Activated CD4-positive, alpha-beta memory T cell treated with anti-CD3 and anti-CD28 coated beads, Interleukin-2, amount 10 ng/mL, durations not matched to agents 7 days and 5 days (primary cell): ENCODE measurements at places on chromosomes 3 and 15. TPM values are rescaled to one million over a fixed set of nuclear protein-coding genes. Genes with fewer than 3 reads are reported as not detected.

GRCh38 chr15:51619331-51620035 lies 3.1 kb downstream of the DMXL2 start:
- H3K36me3 ChIP-seq = no peaks in the 10 kb centered on the region
- no peak overlapping the region for H3K4me3 ChIP-seq
- H3K27ac ChIP-seq = no peak overlapping the region
- peaks cover 14% of the 10 kb centered on the region for H3K4me1 ChIP-seq
- DNase-seq = no peak
- peaks cover 24% of the 10 kb centered on the region for H3K27me3 ChIP-seq

- no peak for DNase-seq
- H3K27me3 ChIP-seq = no peaks in the 10 kb centered on the region
- H3K36me3 ChIP-seq = no peaks in the 10 kb centered on the region
- no peak overlapping the region for H3K4me3 ChIP-seq
- H3K4me1 ChIP-seq = no peaks in the 10 kb centered on the region
Measured at GRCh38 chr3:34035775-34036174, 237.3 kb downstream of the PDCD6IP start.

DNA sequence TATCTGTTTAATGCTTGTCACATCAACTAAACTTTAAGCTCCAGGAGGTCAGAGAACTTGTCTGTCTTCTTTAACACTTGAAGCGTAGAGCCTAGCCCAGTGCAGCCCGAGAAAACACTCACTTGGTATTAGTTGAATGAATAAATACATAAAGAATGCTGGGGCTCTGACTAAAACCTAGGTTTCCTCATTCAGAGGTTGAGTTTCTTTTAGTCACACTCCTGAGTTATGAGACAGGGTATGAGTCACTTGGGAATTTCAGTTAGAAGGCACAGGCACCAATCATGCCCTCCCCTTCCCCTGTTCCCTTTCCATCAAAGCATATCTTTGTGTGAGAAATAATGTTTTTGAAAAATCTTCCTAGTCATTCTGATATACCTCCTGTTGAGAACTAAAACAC lies 589.8 kb upstream of the DPPA4 start:
- H3K4me3 ChIP-seq = no peak overlapping the region
- no peaks in the 10 kb centered on the region for H3K27me3 ChIP-seq
- DNase-seq = no peak
- H3K4me1 ChIP-seq = no peaks in the 10 kb centered on the region
- no peaks in the 10 kb centered on the region for H3K36me3 ChIP-seq

- H3K36me3 ChIP-seq = peaks cover 2% of the 10 kb centered on the region
- no peak overlapping the region for H3K4me3 ChIP-seq
- DNase-seq = no peak
- H3K27me3 ChIP-seq = no peaks in the 10 kb centered on the region
Measured at GRCh38 chr3:188390343-188390718, 236.4 kb downstream of the LPP start.

DNA sequence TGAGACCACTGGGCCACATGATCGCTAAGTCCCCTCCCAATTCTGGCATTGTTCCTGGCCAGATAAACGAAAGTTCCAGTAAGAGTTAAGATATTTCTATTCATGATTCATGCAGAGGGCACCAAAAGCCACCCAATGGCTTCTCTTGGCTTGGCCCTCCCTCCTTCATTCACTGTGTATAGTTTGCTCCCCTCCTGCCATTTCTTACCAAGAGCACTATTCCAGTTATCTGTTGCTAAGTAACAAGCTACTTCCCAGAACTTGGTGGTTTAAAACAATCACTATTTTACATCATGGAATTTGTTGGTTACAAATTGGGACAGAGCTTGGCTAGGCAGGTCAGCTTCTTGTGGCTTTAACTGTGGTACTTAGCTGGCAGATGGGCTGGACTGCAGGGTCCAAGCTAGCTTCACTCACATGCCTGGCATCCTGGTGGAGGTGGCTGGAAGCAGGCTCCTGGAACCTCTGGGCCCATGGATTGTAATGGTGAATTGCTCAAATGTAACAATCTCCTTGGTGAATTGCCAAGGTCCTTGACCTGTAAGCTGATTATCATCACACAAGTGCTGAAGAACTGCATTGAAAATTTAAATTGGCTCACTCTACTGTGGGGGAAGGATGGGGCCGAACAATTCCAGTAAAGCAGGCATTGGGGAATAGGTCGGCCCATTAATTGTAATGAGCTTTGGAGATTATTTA lies 16.6 kb downstream of the EAF1 start:
- no peak for DNase-seq
- no peaks in the 10 kb centered on the region for H3K27me3 ChIP-seq
- peaks cover 22% of the 10 kb centered on the region for H3K4me1 ChIP-seq
- no peak overlapping the region for H3K27ac ChIP-seq
- H3K4me3 ChIP-seq = no peak overlapping the region
- H3K36me3 ChIP-seq = peaks cover 56% of the 10 kb centered on the region

GRCh38 chr3:71132995-71133730 lies 450.4 kb downstream of the FOXP1 start:
- no peak overlapping the region for H3K27ac ChIP-seq
- peaks cover 34% of the 10 kb centered on the region for H3K4me1 ChIP-seq
- H3K27me3 ChIP-seq = no peaks in the 10 kb centered on the region
- peaks cover 2% of the 10 kb centered on the region for H3K36me3 ChIP-seq

DNA sequence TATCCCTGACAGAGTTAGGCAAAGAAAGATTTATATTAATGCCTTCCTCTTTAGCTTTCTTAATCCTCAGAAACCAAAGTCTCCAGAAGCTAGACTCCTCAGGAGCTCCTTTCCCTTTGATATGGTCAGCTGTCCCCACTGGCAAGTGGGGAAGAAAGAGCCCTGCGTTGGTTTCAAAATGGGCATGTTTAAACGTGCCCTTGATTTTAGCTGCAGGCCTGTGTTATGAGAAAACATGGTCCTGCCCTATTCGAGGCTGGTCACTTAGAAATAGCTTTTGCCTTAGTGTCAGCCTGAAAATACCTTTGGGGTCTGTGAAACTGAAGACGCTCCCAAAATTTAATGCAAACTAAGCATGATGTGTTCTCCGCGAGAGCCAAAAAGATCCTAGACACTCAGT lies 135.5 kb upstream of the RARB start:
- H3K4me3 ChIP-seq = no peak overlapping the region
- no peak overlapping the region for H3K27ac ChIP-seq
- no peaks in the 10 kb centered on the region for H3K4me1 ChIP-seq
- H3K27me3 ChIP-seq = no peaks in the 10 kb centered on the region

DNA sequence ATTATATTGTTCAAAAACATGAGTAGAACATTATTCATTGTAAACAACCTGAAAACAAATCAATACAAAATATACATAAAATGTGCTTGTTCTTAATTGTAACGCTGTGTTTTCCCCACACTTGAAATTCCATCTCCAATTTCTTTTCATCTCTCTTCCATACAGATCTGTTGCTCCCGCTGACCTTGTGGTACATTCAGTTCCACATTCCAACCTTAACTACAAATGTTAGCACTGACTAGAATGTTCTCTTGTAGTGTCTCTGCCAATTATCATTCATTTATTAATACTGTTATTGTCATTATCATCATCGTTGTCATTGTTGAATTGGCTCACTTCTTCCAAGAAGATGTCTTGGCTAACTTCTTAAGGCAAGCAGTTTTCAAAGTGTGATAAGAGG lies 65.7 kb downstream of the NLGN1 start:
- no peak for DNase-seq
- H3K4me3 ChIP-seq = no peak overlapping the region
- H3K27me3 ChIP-seq = no peaks in the 10 kb centered on the region

DNA sequence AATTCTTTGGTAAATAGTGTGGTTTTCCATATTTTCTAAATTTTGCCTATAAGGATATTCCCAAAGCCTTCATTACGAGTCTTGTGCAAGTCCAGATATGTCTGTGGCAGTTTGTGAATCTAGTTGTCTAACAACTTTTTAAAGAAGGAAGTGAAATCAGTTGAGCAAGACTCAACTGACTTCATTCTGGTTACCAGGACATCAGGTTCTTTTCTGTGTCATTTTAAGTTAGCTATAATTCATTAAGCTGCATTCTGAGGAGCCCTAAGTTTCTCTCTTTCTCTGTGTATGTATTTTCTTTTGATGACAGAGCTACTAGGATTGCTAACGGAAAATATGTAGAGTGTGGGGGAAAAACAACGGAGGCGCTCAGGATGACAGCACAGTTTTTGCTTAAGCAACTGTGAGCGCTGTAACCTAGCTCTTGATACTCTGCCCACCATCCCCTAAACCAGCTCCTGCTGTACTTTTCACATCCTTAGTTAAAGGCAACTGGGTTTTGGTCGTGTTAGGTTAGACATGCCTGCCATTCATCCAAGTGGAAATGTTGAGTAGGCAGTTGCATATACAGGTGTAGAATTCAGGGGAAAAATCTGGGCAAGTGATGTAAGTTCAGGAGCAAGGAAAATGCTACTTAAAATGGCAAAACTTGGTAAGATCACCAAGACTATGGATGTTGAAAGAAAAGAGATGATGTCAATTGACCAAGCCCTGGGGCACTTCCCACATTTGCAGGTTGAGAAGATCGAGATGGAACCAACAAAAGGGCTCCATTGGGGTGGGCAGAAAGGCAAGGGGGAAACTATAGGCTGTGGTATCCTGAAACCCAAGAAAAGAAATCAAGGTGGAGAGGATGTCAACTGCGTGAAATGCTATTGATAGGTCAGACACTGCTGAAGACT lies 9.2 kb downstream of the MFSD1 start:
- H3K27me3 ChIP-seq = no peaks in the 10 kb centered on the region
- H3K4me3 ChIP-seq = no peak overlapping the region
- peaks cover 21% of the 10 kb centered on the region for H3K4me1 ChIP-seq
- no peak overlapping the region for H3K27ac ChIP-seq
- H3K36me3 ChIP-seq = peaks cover 52% of the 10 kb centered on the region
- DNase-seq = no peak

- H3K36me3 ChIP-seq = no peaks in the 10 kb centered on the region
- no peak overlapping the region for H3K4me3 ChIP-seq
- peaks cover 38% of the 10 kb centered on the region for H3K27me3 ChIP-seq
- H3K27ac ChIP-seq = no peak overlapping the region
Measured at GRCh38 chr3:15180042-15180611, 25.9 kb upstream of the CAPN7 start.

GRCh38 chr3:145953316-145953715 lies 207.7 kb downstream of the PLOD2 start:
- H3K4me1 ChIP-seq = no peaks in the 10 kb centered on the region
- H3K36me3 ChIP-seq = no peaks in the 10 kb centered on the region
- no peak overlapping the region for H3K4me3 ChIP-seq
- no peak for DNase-seq
- no peaks in the 10 kb centered on the region for H3K27me3 ChIP-seq

- H3K36me3 ChIP-seq = no peaks in the 10 kb centered on the region
- no peak overlapping the region for H3K27ac ChIP-seq
- no peaks in the 10 kb centered on the region for H3K27me3 ChIP-seq
- no peak overlapping the region for H3K4me3 ChIP-seq
- H3K4me1 ChIP-seq = peaks cover 23% of the 10 kb centered on the region
Measured at GRCh38 chr15:63908991-63909390, 75.2 kb upstream of the HERC1 start.

DNA sequence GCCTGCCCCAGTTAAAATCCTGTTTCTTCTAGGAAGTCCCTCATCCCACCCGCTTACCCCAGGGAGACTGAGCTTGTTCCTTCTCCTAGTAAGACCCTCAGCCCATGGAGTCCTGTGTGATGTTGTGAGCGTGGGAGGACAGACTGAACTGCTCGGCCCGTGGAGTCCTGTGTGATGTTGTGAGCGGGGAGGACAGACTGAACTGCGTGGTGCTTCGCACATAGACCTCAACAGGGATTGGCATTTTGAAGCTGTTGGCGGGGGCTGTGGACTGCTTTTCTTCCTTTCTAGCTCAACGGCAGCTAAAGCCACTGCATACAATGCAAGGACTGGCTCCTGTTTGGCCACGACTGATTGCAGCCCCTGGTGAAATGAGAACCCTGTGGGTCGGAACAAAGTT lies 1.6 kb upstream of the SPTBN5 start:
- H3K4me1 ChIP-seq = peaks cover 51% of the 10 kb centered on the region
- peak overlapping the region; percentile 94 for H3K27ac ChIP-seq
- DNase-seq = no peak
- H3K27me3 ChIP-seq = no peaks in the 10 kb centered on the region

- DNase-seq = no peak
- no peaks in the 10 kb centered on the region for H3K36me3 ChIP-seq
- H3K27me3 ChIP-seq = no peaks in the 10 kb centered on the region
- no peak overlapping the region for H3K27ac ChIP-seq
Measured at GRCh38 chr3:74269689-74270088, 344.8 kb downstream of the CNTN3 start.

GRCh38 chr3:192848371-192849233 lies 69.1 kb downstream of the MB21D2 start:
- H3K36me3 ChIP-seq = peaks cover 11% of the 10 kb centered on the region
- no peak overlapping the region for H3K27ac ChIP-seq
- DNase-seq = no peak
- no peaks in the 10 kb centered on the region for H3K27me3 ChIP-seq
- no peak overlapping the region for H3K4me3 ChIP-seq

DNA sequence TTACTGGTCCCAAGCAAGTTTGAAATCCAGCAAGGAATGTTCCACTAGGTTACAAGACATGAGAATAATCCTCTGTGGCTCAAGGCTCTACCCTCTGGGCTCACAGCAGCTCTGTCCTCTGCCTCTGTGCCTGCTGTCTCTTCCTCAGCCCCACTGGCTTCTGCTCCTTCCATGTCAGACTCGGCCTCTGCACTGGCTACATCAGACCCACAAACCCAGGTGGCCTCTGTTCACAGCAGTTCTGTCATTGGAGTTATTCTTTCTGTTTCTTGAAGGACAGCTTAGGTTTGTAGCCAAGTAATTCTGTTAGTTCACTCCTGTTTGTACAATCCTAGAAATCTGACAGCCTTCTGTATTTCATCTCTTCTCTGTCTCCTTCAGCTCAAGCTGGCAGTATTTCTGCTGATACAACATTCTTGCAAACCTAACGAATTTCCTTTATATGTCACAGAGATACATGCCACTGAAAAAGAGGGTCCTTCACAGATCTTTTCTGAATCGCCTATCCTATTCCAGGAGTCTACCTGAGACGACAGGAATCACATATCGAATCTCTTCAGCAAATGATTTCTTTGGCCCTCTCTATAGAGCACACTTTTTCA lies 227.8 kb upstream of the PLSCR5 start:
- no peaks in the 10 kb centered on the region for H3K36me3 ChIP-seq
- H3K4me3 ChIP-seq = no peak overlapping the region
- DNase-seq = no peak
- H3K4me1 ChIP-seq = no peaks in the 10 kb centered on the region
- no peak overlapping the region for H3K27ac ChIP-seq
- no peaks in the 10 kb centered on the region for H3K27me3 ChIP-seq

LDHAL6B gene
- total RNA-seq = not detected

GOLGA6D gene
- not detected for total RNA-seq

SPTSSB gene
- not detected for total RNA-seq

TRPM1 gene
- total RNA-seq = not detected

COL7A1 gene
- 1.4 TPM for total RNA-seq
